ENCODE measurements at places on chromosomes 1 and 21. TPM values are rescaled to one million over a fixed set of nuclear protein-coding genes. Genes with fewer than 3 reads are reported as not detected.

LCE1D gene
- not detected for total RNA-seq

CELA3A gene
- total RNA-seq = not detected

PLEKHG5 gene
- 14.0 TPM for total RNA-seq

FCGR3A gene
- total RNA-seq = 41.7 TPM

ADORA3 gene
- 10.8 TPM for total RNA-seq

FOXE3 gene
- total RNA-seq = not detected

COL16A1 gene
- 29.0 TPM for total RNA-seq

ZMYND12 gene
- total RNA-seq = 1.9 TPM

DTL gene
- 2.0 TPM for total RNA-seq

LAMB3 gene
- 59.7 TPM for total RNA-seq

SH3GLB1 gene
- 79.7 TPM for total RNA-seq

OR2W3 gene
- not detected for total RNA-seq

DCDC2B gene
- not detected for total RNA-seq

MIER1 gene
- 47.6 TPM for total RNA-seq

DISP3 gene
- total RNA-seq = 0.19 TPM

GRCh38 chr1:48035371-48036141 is 38.4 kb upstream of the TRABD2B start:
- peak; percentile 33 for DNase-seq

DNA sequence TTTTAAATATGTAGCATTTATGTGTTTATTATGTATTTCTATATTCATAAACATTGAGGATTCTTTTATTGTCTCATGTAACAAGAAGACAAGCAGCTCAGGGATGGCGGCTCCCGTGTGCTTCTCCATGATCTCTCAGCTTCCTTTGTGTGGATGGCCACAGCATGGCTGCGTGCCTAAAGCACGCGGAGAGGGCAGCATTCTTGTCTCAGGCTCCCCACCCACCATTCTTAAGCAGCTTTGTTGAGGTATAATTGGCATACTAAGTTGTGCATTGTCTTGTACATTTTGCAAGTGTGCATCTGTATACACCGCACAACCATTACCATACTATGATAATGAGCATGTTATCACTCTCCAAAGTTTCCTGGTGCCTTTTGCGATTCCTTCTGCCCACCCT is 81.6 kb downstream of the CAMTA1 start:
- no peak for DNase-seq

GRCh38 chr1:22406722-22407495 is 44.7 kb upstream of the ZBTB40 start:
- DNase-seq = no peak

DNA sequence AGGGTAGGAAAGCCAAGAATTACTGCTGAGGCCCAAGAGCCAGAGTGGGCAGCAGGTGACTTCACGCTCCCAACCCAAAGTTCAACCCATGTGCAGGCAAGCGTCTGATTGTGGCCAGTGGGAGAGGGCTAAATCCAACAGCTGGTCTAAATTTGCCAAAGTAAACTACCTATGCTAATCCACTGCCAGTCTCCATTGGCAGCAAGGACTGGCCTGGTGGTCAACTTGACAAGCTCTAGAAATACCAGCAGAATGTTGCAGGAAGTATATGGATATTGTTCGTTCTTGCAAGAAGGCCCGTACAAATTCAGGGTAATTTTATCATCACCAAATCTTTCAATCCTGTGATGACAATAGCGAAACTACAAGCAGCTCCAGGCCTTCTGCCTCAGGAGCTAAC is 1.5 kb downstream of the TMEM63A start:
- no peak for DNase-seq

- no peak for DNase-seq
These were observed 6.9 kb upstream of the SLC35F3 start for GRCh38 chr1:233897325-233898162.

DNA sequence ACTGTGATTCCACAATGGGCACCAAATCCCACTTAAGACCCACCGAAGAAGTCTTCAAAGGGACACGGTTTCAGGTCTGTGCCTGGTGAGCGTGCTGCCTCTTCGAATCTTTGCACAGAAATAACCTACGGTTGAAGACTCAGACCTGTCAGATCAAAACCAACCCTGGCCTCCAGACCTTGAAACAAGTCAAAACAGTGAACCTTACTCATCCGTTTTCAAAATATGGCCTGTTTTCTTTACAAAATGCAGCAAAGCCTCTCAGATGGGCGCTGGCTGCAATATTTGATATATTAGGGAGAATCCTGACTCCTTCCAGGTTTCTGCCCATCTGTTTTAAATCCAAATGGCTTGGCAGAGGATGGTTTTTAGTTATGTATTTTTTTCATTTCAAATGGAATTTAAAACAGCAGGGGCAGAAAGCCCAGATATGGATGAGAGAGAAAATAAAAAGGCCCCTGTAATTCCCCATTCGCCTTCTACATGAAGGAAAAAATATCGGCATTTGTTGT is 14.0 kb downstream of the JUN start:
- no peak for DNase-seq

GRCh38 chr1:25914074-25914995 is 8.1 kb upstream of the STMN1 start:
- DNase-seq = no peak

DNA sequence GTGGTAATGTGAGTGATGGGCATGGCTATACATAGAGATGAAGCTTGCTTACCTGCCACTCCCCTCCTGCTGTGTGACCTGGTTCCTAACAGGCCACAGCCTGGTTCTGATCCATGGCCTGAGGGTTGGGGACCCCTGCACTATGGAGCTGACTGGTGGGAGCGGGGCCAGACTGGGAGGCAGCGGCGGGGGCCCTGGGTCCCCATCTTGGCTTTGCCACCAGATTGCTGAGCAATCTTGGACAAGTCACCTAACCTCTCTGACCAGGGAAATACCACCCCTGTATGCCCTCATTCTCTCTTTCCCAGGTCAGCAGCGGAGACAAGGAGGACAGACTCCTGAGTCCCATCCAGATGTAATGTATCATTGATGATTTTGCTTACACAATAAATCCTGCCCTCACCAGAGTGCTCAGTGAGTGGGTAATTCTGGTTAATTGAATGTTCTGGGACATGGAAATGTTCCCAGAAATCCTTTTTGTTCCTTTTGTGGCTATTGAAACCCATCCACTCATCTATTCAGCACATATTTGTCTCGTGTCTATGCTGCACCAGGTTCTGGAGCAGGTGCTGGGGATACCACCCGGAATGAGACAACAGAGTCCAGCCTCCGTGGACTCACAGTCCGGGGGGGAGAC is 4.1 kb upstream of the ARHGEF10L start:
- no peak for DNase-seq

- peak; percentile 44 for DNase-seq
These were observed 1.2 kb upstream of the HIVEP3 start for GRCh38 chr1:41919764-41920397.

DNA sequence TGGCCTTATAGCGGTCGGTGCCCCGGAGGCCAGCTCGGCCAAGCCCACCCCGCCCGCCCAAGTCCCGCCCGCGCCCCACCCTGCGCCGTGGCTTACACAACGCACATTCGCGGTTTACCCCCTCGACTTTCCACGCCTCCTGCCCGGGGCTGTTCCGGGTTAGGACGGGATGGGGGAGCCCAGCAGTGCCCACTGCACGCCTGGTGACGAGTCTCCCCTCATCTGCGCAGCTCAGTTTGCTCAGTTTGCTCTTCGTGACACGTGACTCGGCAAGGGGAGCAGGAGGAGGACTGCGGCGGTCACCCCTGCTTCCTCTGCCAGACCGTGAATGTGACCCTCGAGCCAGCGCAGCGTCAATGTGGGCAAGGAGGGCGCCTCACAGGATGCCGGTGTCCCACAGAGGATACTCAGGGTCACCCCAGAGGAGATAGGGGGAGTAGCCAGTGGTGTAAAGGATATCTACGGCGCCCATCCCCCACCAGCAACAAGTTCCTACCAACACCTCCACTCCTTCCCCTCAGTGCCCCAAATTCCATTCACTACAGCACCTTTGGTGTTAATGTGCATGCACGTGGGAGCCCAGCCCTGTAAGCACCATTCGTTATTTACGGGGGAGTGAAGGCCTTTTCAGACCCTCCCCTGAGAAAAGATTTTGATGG is 350 bp upstream of the S100A6 start:
- DNase-seq = peak; percentile 85

DNA sequence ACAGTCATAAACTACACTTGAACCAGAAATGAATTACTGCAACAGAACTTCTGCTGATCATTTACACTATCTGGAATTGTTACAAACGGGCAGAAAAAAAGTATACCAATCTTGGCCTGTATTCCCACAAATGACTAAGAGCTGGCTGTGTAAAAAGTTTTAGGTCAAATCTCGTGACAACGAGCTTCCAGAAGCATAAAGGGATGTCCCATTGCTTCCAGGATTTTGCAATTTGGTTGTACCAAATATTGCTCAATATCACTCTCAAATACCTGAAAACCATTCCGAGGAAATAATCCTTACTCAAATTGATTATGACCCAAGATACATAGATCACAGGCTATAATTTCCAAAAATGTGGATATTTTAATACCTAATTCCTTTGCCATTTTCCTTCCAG is 175.6 kb downstream of the TBX15 start:
- no peak for DNase-seq

GRCh38 chr1:184039126-184039525 is 1.6 kb upstream of the COLGALT2 start:
- DNase-seq = no peak

GRCh38 chr1:156627313-156627880 is 8.2 kb downstream of the HAPLN2 start:
- no peak for DNase-seq

DNA sequence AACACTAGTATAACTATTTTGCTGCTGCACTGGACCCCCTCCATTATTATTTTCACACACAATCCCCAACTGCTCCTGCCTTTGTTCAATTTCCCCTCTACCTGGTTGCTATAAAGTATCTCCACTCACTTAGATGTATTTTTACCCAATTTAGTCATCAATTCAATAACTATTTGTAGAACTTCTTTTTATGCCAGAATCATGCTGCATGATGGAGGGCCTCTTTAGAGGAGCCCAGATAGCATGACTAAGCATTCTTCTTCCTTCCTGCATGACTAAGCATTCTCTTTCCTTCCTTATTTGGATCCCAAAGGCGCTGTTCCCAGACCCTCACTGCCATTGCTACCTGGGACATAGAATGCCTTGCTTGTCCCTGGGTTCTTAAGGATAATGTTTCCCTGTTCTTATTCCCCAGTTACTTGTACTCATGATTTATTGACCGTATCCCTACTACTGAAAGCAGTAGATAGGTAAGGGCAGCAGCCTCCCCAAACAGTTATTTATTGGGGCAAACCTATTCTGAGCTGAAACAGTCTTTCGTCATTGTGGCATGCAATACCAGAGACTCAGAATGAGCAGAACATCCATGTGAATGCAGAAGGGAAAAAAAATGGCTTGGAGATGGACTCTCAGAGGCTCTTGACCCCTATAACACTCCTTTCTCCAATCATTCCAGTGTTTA is 89.3 kb upstream of the AKT3 start:
- DNase-seq = no peak

- DNase-seq = no peak
These were observed 895.9 kb upstream of the ADGRL4 start for GRCh38 chr1:79902418-79902817.

GRCh38 chr1:18751425-18751824 is 108.0 kb downstream of the TAS1R2 start:
- no peak for DNase-seq

- no peak for DNase-seq
These were observed 129.6 kb downstream of the RYR2 start for GRCh38 chr1:237171454-237172117.

- DNase-seq = peak; percentile 79
These were observed 4.9 kb downstream of the AHDC1 start for GRCh38 chr1:27598902-27599528.

GRCh38 chr1:197680311-197680710 is 95.0 kb downstream of the DENND1B start:
- no peak for DNase-seq

- no peak for DNase-seq
These were observed 3.6 kb upstream of the GPR61 start for GRCh38 chr1:109535971-109536491.

DNA sequence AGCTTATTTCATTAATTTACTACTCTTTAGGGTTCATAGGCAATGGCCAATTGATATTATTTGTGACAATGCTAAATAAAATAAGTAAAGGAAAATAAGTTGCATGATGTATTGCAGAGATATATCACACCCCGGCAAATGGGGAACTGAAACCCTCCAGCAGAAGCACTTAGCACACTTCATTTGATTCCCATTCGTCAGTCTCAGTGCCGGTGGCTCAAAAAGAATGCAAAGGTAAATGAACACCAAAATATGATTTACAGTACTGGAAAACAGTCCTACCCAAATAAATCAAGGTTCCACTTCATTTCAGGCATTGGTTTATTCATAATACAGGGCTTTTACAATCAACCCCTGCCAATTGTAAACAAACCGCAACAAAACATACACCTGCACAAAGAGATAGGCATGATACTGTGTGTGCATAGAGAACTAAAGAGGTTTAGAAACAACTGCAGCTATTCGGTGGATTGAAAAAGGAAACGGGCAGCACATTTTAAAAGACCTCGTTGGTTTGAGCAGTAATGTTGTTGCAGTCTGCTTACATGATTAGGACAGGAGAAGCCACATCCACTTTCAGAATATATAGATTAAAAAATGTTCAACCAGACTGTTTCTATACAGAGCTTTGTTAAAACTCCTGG is 1019.2 kb downstream of the TTLL7 start:
- DNase-seq = no peak

DNA sequence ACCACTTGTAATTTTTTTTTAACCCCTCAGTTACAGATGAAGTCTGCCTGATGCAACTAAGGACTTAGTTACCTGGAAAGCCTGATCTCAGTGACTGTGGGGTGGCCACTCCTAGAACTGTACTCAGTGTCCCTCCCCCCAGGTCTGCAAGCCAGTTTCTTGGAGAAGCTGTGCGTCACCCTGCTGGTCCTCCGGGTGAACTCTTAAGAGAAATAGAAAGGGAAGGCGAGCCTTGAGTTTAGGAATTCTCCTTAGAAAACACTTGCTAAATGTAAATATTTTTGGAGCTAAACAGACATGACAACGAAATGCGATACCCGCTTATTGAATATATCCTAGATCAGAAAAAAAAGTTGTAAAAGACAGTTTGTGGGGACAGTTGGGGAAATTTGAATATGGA is 730 bp downstream of the SLC16A4 start:
- DNase-seq = peak; percentile 64

DNA sequence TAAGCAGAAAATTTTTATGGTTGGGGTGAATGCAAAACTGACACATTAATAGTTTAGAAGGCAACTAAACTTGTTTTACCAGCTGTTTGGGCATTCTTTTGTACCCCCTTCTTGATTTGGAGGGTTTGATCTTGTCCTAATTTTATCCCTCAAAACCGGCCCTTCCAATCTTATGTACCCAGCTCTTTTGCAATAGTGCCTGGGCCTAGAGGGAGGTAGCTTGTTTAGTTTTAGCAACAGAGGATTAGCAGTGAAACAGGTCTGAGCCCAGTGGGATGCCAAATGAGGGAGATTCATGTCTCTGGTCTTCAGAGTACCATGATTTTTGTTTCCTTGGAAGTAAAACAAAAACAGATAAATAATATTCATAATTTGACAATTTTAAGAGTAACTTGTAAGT is 45.1 kb downstream of the CRP start:
- no peak for DNase-seq

- no peak for DNase-seq
These were observed 9.7 kb downstream of the PLPP3 start for GRCh38 chr1:56569661-56570060.

Measured in kidney (tissue), 22 donors.